ENCODE measurements at places on chromosomes 2 and 18.
A peak's percentile ranks its signal among the peaks of the same experiment; 100 is the strongest.

DNA sequence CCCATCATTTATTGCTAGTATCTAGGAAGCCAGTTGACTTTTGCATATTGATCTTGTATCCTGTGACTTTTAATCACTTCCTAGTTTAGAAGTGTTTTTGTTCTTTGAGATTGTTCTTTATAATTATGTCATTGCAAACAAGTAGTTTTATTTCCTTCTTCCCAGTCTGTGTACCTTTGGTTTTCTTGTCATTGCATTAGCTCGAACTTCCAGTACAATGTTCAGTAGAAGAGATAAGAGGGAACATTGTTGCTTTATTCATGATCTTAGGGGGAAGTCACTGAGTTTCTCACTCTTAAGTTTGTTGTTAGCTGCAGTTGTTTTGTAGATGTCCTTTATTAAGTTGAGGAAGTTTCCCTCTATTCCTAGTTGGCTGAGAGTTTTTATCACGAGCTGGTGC is 61.0 kb downstream of the TRAPPC12 start:
- DNase-seq: no peak

- DNase-seq: peak; percentile 97
Measured at GRCh38 chr2:73268830-73269685, 15.2 kb downstream of the FBXO41 start.

GRCh38 chr2:139759000-139759505 is 978.9 kb upstream of the NXPH2 start:
- DNase-seq: no peak

DNA sequence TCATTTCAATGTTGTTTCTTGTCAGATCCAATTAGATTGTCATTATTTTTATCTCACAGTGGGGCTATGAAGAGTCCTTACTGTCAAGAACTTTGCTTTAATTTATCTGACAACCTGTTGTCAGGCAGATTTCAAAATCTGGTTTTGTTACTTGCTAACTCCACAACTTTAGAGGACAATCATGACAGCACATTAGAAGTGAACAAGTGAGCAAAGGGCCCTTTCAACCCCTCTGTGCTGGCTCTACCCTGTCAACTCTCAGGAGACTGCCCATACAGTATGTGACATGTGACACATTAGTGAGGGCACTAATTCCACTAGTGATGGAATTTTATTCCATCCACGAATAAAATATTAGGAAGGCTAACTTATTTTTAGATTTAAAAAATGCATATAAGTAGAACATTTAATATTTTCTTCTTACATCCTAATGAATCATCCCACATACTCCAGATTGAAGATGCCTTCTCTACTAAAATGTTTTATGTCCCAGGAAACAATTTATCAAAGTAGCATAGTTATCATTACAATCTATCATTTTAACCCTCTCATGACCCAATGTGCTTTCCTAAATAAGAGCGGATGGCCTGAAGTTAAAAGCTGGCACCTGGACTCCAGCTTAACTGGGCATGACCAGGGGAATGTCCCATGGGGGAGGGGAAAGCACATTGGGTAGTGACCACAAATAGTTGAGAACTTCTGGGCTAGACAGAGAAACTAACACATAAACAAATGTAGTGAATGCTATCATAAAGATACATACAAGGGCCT is 97.6 kb upstream of the PPP1CB start:
- DNase-seq: no peak

DNA sequence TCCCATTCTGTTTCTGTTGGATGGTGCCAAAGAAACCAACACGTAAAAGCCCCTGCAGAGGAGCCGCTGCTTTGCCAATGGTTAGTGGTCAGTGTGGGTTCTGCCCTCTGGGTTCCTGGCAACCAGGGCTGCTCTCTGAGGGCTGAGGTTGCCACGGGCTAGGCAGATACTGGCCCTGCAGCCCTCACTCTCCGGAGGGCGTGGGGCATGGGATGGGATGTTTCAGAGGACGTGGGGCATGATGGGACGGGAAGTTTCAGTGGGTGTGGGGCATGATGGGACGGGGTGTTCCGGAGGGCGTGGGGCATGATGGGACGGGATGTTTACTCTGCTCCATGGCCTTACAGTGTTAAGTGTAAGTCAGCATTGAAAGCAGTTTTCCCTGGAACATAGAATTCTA is 34.2 kb downstream of the ADI1 start:
- DNase-seq: peak; percentile 34

DNA sequence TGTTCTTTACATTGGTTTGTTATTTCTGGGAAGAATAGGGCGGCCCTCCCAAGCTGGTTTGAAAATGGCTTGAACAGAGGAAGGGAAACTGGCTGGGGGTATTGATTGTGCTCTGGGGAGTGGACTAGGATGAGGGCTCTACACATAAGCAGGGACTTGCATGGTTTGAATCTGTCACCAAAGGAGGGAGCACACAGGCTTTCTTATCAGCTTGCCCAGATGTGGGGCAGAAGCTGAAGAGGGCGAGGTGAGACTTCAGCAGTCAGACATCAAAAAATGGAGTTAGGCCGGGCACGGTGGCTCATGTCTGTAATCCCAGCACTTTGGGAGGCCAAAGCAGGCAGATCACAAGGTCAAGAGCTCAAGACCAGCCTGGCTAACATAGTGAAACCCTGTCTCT is 7.2 kb upstream of the RAB12 start:
- no peak for DNase-seq

DNA sequence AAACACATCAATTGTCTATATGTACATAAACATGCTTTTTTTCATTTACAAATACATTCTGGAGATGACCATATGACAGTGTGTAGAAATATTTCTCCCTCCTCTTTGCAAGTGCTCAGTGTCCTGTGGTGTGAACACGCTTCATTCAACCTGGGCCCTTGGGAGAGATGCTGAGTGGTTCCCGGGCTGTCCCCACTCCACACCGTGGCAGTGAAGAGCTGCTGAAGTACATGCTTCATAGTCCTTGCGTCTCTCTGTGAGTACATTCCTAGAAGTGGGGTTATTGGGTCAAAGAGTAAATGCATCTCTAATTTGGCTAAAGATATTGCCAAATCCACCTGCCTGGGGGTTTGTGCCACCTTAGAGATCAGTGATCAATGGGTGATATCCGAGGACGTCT is 6.5 kb upstream of the GPR35 start:
- DNase-seq: no peak

DNA sequence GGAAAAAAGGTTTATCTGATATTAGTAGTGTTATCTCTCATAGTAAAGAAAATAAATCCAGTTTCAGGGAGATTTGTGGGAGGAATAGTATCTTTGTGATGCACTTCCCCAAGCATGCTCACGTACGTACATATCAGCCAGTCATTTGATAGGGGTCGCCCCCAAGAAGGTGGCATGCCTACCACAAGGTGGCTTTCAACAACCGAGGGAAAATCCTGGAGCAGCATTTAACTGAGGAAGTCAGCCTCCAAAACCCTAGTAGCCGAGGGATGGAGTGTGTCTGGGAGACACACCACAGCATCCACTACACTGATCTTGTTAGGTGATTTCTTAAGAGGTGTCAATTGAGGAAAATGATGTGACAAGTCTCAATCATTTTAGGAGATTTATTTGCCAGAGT is 623.9 kb downstream of the NYAP2 start:
- peak; percentile 2 for DNase-seq
